ENCODE measurements at places on chromosomes 6 and 20.
A peak's percentile ranks its signal among the peaks of the same experiment; 100 is the strongest.

GRCh38 chr6:7996538-7997111 is 67.6 kb downstream of the BLOC1S5 start:
- DNase-seq = no peak

- no peak for DNase-seq
These were observed 19.6 kb upstream of the DSE start for GRCh38 chr6:116351101-116351500.

DNA sequence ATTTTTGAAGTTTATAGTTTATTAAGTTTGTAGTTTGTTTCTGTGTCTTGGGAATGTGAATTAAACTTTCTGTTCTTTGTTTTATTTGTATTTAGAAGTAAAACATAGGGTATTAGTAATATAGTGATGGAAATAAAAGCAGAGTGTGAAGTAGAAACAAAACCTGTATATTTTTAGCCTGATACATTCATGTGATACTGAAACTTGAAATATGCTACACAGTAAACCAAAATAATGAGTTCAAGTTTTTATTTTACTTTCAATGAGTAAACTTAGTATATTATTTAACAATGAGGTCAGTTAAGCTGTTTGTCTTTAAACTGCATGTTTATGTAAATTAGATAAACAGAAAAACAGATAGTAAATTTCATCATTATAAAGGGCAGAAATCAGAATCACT is 1592.6 kb downstream of the GRIK2 start:
- DNase-seq = no peak

- no peak for DNase-seq
These were observed 410.5 kb downstream of the PTPRT start for GRCh38 chr20:42779216-42779615.

GRCh38 chr6:106820412-106820852 is 154.1 kb downstream of the CD24 start:
- no peak for DNase-seq

DNA sequence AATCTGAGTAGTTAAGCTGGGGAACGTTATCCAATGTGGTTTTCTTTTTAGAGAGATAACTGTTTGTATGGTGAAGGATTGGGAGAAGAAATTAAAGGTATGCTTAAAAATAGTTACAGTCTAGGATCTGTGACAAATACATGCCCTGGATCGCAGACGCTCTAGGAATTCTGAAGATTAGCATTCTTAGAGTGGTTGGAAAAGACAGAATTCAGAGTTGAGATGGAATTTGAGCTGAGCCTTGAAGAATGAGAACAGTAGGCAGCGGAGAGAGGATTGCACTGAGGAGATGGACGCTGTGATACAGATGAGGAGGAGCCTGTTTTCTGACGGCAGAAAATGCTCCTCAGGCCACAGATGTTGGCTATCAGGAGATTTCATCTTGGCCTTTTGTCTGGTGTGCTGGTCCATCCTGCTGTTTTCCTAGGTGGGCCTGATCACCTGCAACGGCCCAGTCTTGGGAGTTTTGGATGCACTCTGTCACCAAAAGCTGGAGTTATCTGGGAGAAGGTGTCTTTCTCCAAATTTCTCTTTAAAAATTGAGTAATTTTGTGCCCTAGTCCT is 48.3 kb upstream of the KIF25 start:
- DNase-seq = no peak

DNA sequence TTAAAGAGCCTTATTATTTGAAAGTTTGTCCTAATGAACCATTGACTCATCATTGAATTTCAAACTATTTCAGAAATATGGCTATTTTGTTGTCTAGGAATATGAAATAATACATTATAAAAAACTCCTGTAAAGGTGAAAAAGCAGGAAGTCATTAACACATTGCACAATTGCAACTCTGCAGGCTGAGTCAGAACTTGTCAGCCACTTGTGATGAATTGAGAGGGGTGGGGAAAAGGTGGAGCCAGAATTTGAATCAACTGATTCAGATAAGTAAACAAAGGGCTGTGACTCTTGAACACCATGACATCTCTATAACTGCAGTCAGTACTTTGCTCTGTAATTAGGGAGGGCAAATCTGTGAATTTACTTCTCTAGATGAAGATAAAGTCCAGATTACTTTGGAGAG is 6.0 kb downstream of the C6orf141 start:
- peak; percentile 11 for DNase-seq

- no peak for DNase-seq
These were observed 21.3 kb upstream of the CST3 start for GRCh38 chr20:23658989-23659609.

DNA sequence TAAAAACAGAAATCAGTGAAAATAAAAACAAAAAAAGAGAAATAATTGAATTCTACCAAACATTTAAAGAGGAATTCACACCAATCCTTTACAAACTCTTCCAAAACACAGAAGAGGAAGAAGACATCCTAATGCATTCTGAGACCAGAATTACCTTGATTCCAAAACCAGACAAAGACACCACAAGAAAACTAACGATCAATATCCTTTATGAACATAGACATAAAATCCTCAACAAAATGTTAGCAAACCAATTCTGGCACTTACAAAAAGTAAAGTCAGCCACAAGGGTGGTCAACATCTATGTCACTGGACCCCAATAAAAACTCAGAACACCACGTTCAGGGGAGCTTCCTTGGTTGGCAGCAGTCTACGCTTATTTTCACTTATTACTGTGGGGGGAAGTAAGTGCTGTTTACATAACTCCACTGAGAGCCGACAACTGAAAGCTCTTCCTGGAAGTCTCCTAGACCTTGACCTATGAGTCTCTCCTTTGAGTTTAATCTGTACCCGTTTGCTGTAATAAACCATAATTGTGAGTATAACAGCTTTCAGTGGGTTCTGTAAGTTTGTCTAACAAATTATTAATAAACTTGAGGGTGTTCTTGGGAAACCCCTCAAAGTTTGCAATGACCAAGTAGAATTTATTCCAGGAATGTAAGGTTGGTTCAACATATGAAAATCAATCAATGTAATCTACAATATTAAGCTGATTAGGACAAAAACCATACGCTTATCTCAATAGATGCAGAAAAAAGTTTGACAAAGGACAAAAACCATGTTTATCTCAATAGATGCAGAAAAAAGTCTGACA is 24.5 kb downstream of the GZF1 start:
- DNase-seq = no peak

GRCh38 chr6:150301846-150302519 is 66.8 kb upstream of the IYD start:
- DNase-seq = no peak

GRCh38 chr20:18796282-18796833 is 17.2 kb upstream of the SCP2D1 start:
- no peak for DNase-seq

DNA sequence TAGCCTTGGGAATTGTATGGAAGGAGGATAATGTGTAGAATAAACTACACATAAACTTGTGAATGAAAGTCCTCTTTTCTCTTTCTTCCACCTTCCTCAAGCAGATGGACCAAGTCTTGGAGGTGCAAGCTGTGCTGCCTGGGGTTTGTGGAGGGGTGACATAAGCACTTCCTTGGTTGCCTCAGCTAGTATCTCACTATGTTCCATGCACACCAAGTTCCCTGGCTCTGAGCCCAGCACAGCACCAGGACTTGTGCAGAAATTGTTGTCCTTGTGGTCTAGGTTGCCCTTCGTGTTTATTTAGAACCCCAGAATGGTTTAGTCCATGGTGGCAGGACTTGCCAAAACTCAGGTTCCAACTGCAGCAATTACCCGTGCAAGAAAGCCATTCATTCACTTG is 110.3 kb downstream of the MEI4 start:
- DNase-seq = no peak

- no peak for DNase-seq
These were observed 10.6 kb downstream of the KCNK17 start for GRCh38 chr6:39303425-39304153.

DNA sequence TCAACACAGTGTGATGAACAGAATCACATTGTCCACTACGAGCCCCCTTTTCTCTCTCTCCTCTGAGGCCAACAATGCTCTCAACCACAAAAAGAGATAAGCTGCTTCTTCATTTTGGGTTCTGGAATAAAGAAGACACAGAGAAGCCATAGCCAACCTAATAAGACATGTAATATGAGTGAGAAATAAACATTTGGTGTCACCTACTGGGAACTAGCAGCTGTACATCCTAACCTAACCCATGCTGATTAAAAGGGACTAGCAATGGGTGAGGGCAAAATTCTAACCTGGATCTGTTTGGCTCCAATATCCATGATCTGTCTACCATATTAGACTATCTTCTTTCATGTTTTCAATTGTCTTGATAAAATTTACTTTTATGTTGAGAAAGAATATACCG is 369.1 kb upstream of the MARCKS start:
- DNase-seq = no peak

- DNase-seq = no peak
These were observed 60.2 kb upstream of the L3MBTL3 start for GRCh38 chr6:129957941-129958898.

DNA sequence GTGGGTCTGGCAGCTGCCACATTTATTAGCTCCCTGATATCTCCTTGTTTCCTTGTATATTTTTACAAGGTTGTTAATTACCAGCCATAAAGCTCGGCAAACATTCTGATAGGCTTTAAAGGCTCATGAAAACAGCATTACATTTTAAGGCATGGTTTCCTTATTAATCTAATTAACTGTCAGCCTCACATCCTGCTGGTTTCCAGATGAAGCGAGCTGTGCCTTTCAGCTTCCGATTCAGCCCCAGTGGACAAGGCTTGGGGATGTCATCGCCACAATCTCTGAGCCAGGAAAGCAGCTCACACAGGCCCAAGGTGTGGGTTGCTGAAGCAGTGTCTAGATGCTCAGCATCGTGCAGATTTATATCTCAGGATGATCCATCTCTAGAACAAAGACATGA is 66.0 kb upstream of the RALY start:
- no peak for DNase-seq

GRCh38 chr6:40791004-40791403 is 203.8 kb upstream of the LRFN2 start:
- DNase-seq = no peak

GRCh38 chr6:165488624-165489295 is 174.3 kb downstream of the PDE10A start:
- no peak for DNase-seq

DNA sequence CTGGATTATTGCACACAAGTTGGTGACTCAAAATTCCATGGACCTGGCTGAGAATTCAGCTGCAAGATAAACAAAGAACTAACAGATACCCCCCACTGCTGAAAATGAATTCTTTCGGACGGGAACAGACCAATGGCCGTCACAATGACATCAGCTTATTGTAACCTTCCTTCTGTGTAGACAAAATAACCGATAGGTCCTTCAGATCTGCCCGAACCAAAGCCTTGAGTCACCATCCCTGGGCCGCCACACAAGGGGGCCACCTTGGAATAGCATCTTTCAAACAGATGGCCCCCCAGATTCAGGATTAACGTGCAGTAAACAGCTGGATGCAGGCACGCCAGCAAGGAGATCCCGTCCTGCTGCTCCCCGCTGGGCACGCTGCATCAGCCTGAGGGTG is 214.0 kb upstream of the EXOC2 start:
- DNase-seq = no peak

GRCh38 chr20:11128220-11128718 is 454.5 kb upstream of the JAG1 start:
- no peak for DNase-seq

- no peak for DNase-seq
These were observed 122.0 kb downstream of the CDH4 start for GRCh38 chr20:61373956-61374545.

- no peak for DNase-seq
These were observed 60.7 kb upstream of the GJE1 start for GRCh38 chr6:142071981-142072380.

DNA sequence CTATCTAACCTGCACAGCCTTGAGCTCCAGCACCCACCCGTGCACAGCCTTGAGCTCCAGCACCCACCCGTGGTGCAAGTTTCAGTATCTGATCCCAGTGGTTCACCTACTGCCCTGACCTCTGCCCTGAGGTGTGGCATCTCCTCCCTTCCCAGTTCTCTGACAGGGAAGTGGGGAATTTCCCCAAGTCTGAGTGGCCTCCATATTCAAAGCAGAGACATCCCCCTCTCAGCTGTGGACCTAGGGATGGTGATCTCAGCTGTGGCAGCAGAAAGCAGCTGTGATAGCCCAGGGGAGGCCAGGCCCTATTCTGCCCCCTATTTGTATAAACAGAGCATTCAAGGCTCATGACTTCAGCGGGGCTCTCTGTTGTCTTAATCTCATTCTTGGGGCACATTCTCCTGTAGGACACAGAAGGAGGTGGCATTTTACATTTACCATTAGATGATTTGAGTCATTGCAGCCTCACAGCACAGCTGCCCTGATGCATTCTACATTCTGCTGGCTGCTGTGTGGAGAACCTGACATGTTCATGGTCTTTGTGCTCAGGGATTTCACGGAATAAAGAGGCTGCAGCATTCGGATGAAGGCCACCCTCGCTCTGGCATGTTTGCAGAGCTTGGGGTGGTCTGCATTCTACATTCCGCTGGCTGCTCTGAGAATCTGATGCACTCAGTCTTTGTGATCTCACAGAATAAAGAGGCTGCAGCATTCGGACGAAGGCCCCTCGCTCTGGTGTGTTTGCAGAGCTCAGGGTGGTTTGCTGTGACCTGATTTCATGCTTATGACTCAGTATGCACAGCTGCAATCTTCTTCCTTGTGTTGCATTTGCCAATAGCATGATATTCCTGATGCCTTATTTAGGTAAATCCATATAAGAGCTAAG is 16.9 kb downstream of the GPR31 start:
- DNase-seq = no peak

GRCh38 chr6:34520645-34521462 is 35.3 kb downstream of the SPDEF start:
- no peak for DNase-seq

DNA sequence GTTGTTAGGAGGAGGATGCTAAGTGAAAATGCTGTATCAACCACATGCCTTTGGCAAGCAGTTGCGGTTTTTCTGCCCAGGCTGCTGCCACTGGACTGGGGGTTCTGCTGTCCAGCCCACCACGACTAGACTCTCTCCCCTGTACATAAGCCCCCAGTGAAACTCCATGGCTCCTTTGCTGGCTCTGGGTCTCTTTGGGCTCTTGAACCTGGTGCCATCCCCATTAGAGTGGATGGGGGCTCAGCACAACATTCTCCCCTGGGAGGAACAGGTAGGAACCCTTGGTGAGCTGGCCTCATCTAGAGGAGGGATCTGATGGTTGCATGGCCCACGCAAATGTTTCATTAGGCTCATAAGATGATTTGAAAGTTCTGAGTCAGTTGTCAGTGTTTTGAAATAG is 204.8 kb upstream of the KCNG1 start:
- DNase-seq = no peak

GRCh38 chr6:36550473-36551000 is 3.3 kb upstream of the STK38 start:
- DNase-seq = no peak

GRCh38 chr20:44571362-44571988 is 10.9 kb upstream of the PKIG start:
- no peak for DNase-seq

Measured in BJ (cell line).